ENCODE measurements at places on chromosomes 7 and 10. TPM values are rescaled to one million over a fixed set of nuclear protein-coding genes. Genes with fewer than 3 reads are reported as not detected.

- DNase-seq: no peak
Observed at GRCh38 chr10:97791824-97792721, 20.3 kb upstream of the SFRP5 start.

The TTYH3 gene
- total RNA-seq: 106 TPM

The ACBD7 gene
- 1.5 TPM for total RNA-seq

DNA sequence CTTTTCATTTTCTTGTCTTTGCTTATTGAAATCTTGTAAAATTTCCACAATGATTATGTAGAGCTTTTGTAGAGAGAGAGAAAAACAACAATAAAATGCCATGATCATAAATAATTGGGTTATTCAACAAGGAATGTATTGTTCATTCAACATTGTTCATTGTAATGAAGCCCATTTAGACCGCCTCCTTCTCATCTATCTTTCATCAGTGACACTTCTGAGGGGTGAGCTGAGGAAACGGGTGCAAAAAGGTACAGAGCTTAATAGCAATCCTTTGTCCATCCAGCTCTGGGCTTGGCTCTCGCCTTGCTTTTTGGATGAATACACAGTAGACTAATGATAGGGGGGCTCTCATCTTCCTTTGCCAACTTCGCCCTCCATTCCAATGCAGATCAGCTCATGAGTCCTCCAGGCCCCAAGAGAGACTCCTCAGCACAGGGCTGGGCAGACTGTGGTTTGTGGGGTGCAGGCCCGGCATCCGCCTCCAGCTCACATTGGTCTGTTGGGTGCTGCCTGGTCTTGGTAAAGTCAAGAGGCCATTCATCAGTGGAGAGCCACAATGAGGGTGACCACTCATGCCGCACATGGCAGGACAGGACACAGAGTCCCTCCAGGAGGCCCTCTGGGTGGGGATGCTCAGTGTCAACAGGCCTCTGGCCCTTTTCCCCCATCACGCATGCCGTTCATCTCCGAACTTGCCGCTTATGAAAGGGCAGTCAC, 17.9 kb upstream of the PPA1 start:
- no peak for DNase-seq

- DNase-seq: no peak
Observed at GRCh38 chr10:61529208-61529607, 76.0 kb upstream of the TMEM26 start.

DNA sequence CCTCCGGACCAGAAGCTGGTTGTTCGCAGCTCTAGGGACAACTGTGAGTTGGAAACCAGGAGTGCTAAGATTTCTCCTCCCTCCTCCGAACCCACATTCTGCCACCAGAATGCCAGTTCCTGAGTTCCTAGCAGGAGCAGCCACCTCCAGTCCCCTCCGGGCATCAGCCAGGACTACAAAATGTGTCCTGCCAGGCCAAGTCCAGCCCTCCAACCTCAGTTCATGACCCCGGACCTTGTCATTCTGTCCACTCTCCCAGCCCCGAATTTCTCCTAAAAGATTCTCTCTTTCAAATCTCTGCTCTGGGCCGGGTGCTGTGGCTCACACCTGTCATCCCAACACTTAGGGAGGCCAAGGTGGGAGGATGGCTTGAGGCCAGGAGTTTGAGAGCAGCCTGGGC, 2.3 kb downstream of the ZAN start:
- DNase-seq: no peak

- DNase-seq: no peak
Observed at GRCh38 chr7:87147500-87147899, 4.8 kb upstream of the DMTF1 start.

- no peak for DNase-seq
Observed at GRCh38 chr7:148230296-148230695, 360.3 kb upstream of the C7orf33 start.

DNA sequence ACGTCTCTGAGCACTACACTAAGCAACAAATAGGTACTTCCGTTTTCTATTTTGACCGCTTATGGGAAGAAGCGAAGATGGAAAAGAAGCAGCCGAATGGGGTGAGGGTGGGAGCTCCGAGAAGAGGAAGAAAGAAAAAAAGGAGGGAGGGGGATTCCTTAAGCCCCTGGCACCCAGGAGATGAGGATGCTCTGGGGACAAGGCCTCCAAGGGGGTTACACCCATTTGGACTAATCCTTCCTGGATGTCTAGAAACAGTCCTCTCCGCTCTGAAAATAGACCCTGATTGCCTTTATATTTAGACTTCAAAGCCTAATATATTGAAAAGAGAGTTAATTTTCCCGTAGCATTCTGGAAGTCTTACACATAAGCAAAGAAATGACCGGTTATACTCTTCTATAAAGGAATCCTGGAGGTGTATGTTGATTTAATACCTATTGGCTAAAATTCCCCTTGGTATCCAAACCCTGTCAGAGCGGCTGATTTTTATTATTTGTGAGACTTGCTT, 676 bp upstream of the HTR7 start:
- DNase-seq: no peak

The FAM180A gene
- not detected for total RNA-seq

DNA sequence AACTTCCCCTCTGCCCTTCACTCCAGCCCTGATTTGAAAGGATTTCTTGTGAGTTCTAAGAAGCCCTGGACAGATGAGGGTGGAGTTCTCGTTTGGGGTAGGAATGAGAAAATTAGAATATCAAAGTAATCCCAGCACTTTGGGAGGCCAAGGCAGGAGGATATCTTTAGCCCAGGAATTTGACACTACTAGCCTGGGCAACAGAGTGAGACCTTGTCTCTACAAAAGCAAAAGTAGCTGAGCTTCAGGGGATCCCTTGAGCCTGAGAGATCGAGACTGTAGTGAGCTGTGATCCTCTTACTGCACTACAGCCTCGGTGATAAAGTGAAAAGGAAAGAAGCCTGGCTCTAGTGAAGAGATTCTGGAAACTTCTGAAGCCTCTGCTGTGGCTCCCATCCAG, 76.2 kb downstream of the TET1 start:
- no peak for DNase-seq

DNA sequence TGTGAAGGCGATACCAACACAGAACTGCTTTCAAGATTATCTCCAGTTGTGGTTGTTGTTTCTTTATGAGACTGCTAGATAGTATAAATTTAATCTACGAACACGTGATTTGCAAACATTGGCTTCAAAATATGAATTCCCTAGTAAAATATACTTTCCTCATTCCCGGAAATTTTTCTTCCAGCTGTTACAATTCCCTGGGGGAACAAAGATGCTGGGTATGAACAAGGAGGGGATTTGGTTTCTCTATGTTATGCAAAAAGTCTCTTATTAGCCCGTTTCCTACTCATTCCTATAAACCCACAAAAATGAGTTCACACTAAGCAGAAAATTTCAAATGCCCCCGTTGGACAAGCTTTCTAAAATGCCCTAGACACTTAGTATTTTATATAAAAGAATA, 928.3 kb downstream of the CNTNAP2 start:
- DNase-seq: no peak

The IQUB gene
- 0.21 TPM for total RNA-seq

- DNase-seq: peak; percentile 91
Observed at GRCh38 chr7:27143023-27143949, at the start of gene HOXA5. TSS of gene HOXA5 (minus strand) at chr7:27143681. CDS start at chr7:27143607, 74 bp downstream.

The MYPN gene
- total RNA-seq: 0.04 TPM

- DNase-seq: no peak
Observed at GRCh38 chr7:79610313-79610712, 156.8 kb upstream of the MAGI2 start.

The NKX1-2 gene
- total RNA-seq: not detected

DNA sequence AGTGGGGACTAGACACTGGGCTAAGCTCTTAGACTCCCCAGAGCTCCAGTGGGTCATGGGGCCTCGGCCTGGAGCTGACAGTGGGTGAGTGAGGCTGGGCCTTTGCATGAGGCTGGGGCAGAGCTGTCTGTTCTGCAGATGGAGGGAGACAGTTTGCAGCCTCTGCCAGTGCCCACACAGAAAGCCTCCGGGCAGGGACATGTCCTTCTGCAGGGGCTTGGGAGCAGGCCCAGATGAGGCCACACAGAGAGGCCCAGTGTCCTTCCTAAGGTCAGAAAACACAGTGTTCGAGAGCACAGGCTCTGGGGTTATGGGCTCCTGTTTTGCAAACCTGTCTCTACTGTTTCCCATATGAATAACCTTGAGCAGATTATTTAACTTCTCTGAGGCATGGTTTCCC, 25.1 kb upstream of the HK1 start:
- no peak for DNase-seq

Data from kidney epithelial cell (primary cell).